ENCODE measurements at places on chromosomes 13 and 19.
A peak's percentile ranks its signal among the peaks of the same experiment; 100 is the strongest.

DNA sequence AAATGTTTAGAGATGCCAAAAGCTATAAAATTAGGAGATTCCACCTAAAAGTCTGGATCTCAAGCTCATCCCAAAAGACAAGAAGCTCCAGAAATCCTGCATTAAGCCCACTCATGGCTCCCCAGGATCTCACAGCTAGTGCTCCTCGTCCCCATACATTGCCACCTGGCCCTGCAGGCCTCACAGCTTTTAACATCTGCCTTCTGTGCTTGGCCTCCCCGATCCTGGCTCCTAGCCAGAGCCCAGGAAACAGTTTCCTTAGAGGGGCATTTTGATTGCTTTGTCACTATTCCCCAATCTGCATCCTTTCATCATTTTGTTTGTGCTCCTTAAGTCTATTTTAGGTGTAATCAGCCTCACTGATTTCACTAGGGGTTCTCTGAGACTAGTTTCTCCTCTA, 14.5 kb upstream of the DCT start:
- DNase-seq, result no peak

- no peak for DNase-seq
Observed at GRCh38 chr19:51816711-51817110, 21.8 kb downstream of the FPR3 start.

- DNase-seq, result peak; percentile 78
Observed at GRCh38 chr19:12092065-12092867, 27.7 kb downstream of the ZNF844 start.

- no peak for DNase-seq
Observed at GRCh38 chr13:79527698-79528097, 46.7 kb downstream of the NDFIP2 start.

DNA sequence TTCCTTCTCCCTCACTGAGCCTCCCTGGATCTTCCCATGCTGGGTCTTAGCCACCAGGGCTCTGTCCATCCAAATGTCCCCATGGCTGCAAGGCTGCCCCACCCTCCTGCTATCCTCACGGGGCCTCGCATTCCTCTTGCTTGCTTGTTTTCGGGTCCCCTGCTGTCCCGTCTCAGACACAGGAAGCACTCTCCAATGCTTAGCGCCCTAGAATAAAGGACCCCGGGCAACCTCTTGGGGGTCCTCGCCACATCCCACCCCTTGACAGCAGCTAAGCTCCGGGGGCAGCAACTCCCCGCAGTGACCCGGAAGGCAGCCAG, 23.7 kb downstream of the SH3GL1 start:
- DNase-seq, result no peak

DNA sequence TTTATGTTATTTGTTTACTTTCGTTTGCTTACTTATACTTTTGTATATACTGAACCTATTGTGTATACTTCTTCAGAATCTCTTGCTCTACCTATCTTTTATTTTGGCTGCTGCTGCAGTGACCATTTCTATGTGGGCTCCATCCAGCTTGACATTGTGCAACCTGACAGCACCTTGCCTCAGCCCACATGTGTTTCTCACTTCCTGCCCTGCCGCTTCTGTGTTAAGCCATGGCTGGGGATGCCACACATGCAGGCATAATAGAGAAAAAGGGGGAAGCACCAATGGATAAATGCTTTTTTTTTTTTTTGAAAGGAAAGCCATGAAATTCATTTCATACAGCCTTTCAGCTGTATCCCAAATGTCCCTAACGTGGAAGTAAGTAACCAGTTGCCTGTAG, 147.6 kb downstream of the RBM26 start:
- DNase-seq, result no peak

GRCh38 chr13:27678306-27679040, 56.8 kb downstream of the POLR1D start:
- DNase-seq, result no peak

DNA sequence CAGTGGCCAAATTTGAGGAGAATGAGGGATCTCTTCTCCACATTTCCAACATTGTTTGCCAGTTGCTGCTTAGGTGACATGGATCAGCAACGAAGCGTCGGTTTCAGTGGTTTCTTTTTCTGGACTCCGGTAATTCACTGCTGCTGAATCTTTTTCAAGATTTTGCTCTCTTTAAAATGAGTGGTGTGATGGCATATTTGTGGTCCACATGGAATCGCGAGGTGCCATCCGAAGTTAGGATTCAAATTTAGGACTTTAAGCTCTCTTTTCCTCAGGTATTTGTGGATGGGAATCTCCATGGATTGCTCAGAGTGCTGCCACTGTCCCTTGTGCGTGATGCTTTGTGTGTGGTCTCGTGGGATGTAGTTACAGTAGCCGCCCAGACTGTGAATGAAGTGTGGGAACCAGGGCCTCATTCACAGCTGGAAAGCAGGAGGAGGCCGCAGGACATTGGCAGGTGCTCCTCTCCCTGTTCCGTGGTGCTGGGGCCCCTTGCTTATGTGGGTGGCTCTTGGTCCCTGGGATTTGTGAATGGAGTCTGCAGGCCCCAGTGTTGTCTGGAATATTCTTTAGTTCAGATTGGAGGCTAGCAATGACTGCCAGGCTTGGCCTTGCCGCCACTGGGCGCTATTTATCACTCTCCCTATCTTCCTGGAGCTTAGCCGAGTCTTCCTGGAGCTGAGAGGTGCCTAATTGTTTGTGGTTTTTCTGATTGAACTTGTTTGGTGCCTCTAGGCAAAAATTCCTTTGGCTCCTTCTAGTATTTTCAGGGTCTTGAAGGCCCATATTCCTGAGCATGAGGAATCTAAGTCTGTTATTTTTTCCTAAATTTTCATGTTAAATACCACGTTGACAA, 1.5 kb downstream of the ILF3 start:
- DNase-seq, result no peak

GRCh38 chr19:41702171-41702651, 6.2 kb upstream of the CEACAM5 start:
- no peak for DNase-seq

DNA sequence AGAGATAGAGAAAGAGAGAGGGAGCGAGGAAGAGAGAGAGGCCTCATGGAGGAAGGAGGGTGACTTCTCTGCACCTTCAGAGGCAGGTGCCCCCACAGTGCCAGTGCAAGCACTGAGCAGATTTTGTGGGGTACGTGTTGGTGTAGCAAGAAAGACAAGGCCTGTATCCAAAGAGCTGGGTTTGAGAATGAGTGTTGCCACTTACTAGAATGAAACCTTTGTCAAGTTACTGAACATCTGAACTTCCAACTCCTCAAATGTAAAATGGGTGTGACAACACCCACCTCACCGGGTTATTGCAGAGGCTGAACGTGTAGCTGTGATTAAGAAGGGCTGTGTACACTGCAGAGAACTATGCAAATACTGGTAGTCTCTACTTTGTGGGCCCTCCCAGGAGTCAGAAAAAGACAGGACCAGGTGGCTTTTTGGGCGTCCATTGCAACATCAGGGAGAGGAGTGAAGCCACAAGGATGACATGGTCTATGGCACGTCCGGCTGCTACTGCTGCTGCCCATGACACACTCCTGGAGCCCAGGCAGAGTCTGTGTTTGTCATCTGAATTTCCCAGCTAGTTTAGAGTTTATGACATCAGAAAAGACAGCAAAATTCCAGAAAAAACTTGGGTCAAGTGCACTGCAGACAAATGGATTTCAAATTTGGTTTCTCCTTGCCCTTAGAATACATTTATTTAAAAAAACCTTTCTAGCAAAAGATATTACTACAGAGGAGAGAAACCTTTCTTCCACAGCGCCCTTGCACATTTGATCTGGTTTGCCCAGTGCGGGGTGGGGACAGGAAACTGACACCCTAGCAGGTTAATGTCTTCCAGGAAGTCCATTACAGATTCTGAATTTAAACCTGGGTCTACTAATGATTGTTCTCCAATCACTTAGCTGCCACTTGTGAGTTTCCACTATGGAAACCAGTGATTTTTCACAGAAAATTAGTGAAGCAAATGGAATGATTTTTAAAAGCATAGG, 54.0 kb upstream of the ATP12A start:
- no peak for DNase-seq

DNA sequence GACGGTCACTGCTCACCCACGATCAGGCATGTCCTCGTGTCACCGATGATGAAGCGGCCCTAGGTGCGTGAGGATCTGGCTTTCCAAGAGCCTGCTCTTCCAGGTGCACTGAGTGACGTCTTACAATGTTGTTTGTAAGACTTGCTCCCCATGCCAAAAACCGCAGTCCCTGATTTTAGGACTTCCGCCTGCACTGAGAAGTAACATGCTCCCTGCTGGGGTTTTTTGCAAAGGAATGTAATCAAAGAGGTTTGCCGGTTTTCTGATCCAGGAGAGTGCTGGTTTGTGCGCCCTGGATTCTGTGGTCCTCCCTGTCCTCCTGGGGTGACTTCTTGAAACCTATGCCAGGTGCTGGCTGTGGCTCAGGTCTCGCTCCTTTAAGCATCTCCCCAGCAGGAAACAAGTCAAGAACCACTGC, 38.8 kb downstream of the MYO9B start:
- DNase-seq, result no peak

DNA sequence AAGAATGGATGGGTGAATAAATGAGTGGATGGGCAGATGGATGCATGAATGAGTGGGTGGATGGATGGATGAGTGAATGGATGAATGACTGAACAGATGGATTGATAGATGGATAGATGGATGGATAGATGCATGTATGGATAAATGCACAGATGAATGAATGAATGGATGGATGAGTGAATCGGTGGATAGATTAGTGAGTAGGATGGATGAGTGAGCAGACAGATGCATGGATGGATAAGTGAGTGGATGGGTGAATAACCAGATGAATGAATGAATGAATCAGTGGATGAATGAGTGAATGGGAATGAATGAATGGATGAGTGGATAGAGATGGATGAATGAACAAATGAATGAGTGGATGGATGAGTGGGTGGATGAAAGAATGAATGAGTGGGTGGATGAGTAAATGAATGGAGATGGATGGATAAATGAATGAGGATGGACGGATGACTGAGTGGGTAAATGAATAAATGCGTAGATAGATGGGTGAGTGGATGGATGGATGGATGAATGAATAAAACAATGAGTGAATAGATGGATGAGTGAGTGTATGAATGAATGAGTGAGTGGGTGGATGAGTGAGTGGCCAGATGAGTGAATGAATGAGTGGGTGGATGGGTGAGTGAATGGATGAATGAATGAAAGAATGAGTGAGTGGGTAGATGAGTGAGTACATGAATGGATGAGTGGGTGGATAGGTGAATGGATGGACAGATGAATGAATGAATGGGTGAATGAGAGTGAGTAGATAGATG, 13.0 kb downstream of the GAS6 start:
- no peak for DNase-seq

DNA sequence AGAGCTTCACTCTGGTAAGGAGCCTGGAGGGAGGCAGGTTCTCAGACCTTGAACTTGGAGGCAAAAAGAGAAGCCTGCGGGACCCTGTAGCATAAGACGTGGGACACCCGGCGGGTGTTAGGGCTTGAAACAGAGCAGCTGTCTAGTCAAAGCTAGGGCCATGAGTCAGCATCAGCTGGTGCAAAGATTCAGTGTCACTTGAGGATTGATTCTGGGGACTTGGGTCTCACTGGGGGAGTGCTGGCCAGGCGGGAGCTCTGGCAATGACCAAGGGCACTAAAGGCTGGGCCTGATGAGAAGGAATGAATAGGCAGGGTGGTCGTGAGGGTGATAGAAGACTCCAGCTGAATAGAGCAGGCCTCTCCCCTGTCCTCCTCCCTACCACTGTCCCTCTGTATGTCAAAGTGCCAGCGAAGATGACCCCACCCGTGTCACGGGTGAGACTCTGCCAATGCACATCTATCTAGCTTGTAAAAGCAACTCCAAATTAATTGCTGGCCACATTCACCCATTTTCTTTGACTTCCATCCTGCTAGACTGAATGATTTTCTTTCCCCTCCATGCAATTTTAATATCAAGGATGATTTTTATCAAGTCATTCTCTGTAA, 97.1 kb downstream of the MBNL2 start:
- no peak for DNase-seq

DNA sequence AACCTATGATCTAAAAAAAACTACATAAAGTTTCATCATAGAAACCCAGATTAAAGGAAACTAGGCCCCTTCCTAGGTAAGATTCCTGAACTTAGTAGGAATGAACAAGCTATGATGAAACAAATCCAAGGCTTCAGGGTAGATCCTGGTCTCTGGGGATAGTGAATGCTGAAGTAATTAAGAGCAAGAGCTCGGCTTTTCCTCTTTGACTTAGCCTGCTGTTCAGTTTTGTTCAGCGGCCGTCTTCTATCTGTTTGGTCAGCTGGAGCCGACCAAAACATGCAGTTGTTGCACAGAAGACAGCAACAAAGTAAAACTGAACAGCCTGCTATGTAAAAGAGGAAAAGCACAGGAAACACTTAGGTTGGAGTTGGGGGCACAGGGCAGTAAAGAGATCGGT, 44.1 kb upstream of the RFXAP start:
- no peak for DNase-seq

DNA sequence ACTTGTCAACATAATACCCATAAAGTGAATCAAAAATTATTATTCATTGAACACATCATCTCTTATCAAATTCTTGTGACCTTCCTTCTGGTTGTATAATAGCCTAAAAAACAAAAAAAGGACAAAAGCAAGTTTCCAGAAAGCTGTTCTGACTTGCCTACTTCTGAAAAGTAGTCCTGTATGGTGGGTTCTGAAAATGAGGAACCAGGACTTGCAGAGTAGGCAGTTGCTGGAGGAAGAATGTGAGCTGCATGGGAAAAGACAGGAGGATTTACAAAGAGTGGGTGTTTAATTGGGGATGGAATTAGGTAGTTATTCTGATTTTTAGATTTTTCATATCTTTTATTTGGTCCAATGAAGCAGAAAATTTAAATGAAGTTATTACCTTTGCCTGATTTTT, 56.7 kb downstream of the RCBTB2 start:
- no peak for DNase-seq

DNA sequence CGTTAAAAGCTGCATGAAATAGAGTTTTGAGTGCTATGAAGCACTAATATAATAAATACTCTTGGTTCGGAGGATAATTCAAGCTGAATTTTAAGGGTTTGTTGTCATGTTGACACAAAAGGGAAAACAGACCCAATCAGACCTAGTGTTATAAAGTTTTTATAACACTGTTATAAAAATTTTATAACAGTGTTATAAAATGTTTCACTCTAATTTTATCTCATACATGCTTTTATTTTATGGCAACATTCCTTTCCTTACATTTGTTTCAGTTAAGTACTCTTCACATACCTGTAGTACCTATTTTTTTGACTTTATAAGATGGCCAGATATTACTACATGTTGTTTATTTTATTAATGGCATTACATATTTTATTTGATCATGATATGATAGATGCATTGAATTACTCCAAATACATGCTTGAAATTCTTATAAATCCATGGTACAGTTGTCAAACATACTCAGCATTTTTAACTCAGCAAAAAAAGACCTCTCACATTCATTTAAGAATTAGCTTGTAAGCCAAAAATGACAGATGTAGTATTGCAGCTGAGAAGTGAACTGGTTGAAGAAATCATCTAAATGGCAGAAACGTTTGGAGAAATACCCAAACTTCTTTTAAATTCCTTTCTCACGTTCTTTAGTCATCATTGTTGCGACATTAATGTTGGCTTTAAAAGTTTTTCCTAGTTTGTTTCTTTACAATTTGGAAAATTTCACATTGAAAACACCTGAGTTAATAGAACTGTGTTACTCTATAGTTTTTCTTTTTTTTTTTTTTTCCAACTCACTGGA, 104.5 kb downstream of the PIBF1 start:
- DNase-seq, result no peak

- DNase-seq, result no peak
Observed at GRCh38 chr19:7858109-7858770, 15.9 kb downstream of the PRR36 start.
